ENCODE measurements at places on chromosomes 2 and 18.

DNA sequence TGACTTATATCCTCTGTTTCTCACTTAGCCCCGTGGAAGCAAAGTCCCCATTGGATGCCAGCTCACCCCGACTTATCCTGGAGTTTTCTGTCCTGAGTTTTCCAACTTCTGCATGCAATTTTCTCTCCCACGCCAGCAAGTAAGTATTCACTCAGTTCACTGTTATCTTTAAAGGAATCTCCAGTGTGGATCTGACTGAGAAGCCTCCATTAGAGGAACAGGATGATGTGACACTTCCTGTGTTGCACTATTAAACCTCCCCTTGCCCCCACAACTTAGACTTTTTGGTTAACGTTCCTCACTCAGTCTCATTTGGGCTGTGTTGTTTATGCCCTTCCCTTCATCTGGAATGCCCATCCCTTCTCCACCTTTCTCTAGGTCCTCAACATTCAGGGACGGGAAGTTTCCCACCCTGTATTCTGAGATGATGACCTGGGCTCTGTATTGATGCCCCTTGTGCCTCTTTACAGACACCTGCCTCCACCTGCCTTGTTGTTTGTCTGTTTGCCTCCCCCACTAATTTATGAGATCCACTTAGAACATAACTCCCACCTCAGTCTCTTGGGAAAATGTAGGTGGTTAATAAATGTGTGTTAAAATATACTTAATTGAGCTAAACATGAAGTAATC, 536.1 kb upstream of the RAB6C start:
- DNase-seq, result no peak

- no peak for DNase-seq
Measured at GRCh38 chr2:5990086-5990485, 297.9 kb downstream of the SOX11 start.

- DNase-seq, result no peak
Measured at GRCh38 chr2:191867507-191867847, 20.6 kb upstream of the CAVIN2 start.

DNA sequence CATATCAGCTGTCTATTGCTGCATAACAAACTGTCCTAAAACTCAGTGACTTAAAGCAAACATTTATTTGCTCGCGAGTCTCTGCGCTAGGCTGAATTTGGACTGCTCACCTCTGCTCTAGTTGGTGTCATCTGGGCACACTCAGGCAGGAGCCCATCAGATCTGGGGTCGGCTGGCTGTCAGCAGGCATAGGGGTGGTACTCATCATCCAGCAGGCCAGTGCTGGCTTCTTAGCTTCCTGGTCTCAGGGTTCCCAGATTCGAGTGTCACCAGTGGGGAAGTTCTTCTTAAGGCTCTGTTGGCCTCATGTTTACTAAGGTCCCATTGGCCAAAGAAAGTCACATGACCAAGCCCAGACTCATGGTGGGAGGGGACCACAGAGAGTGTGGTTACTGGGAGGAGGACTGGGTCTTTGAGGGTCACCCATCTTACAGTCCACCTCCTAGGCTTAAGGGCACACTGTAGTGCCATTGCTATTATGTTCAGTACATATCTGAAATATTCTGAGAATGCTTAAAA, 71.6 kb upstream of the ATG16L1 start:
- DNase-seq, result no peak

DNA sequence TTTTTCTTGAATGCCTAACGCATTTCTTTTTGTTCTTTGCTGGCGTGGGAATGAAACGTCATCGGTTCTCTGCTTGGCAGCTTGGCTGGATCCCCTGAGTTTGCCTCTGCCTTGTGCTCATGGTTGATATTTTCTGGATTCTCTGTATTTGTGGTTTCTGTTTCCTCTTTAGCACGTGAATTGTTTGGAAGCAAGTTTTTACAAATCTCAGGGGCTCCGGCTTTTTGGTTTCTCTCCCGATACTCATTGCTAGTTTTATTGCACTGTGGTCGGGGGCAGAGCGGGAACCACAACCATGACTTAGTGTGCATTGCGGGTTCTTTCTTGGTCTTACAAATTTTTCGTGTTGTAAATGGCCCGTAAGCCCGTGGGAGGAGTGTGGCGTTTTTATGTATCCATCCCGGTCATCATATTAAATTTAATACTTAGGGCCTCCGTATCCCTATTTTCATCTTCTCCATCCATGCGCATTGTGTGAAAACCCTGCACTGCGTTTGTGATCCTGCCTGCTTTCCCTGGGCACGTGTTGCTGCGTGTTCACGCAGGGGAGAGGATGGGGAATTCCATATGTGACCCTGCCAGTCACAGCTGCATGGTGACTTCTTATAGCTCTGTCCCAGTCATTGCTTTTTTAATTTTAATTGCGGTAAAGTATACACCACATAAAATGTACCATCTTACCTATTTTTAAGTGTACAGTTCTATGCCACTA, 9.4 kb downstream of the RAMP1 start:
- DNase-seq, result no peak

DNA sequence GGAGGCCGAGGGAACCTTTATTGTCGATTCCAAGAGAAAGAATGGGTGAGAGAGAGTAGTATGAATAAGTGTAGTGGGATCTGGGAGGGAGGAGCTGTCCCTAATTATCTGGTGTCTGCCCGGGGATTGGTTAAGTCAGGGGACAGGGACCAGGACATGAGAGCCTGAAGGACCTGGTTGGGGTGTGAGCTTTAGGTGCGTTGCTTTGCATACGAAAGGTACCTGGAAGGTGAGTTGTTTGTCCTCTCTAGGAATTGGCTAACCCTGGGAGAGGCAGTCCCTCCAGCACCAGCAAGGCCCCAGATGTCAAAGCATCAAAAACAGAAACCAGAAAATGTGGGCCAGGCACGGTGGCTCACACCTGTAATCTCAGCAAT, 48.1 kb upstream of the RPL31 start:
- DNase-seq, result no peak

DNA sequence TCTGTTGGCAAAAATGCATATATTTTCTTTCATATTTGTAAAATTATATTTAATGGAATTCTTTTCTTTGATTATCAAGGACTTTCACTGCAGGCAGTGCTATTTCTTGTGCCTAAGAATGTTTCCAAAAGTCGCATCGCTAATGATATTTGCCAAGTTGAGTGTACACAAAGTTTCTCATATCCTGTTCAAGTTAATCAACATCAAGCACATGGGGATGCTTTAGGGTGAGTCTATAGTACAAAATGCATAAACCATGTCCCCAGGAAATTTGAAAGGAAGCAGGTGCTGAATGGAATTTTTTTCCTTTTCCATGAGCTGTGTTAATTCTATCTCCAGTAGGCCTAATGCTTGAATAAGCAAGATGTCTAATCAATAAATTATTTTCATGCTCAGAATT, 129.7 kb downstream of the GALNT1 start:
- DNase-seq, result no peak

GRCh38 chr2:30956995-30957394, 149.7 kb upstream of the CAPN13 start:
- DNase-seq, result no peak

- no peak for DNase-seq
Measured at GRCh38 chr2:50556934-50557575, 474.9 kb downstream of the NRXN1 start.

DNA sequence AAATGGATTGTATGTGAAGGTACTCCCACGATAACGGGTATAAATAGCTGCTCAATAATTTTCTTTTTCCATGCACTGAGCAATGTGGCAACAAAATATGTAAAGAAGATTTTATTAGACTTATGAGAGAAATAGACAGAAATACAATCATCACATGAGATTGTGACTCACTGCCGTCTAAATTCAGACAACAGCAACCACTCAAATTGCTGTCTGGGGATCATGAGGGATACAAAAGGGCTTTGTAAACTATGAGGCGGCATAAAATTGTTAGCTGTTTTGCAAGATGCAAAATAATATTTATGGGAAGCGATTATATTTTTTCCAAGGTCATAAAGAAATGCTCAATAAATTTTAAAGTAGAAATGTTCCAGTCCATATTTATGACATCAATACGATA, 259.1 kb upstream of the AGAP1 start:
- no peak for DNase-seq

DNA sequence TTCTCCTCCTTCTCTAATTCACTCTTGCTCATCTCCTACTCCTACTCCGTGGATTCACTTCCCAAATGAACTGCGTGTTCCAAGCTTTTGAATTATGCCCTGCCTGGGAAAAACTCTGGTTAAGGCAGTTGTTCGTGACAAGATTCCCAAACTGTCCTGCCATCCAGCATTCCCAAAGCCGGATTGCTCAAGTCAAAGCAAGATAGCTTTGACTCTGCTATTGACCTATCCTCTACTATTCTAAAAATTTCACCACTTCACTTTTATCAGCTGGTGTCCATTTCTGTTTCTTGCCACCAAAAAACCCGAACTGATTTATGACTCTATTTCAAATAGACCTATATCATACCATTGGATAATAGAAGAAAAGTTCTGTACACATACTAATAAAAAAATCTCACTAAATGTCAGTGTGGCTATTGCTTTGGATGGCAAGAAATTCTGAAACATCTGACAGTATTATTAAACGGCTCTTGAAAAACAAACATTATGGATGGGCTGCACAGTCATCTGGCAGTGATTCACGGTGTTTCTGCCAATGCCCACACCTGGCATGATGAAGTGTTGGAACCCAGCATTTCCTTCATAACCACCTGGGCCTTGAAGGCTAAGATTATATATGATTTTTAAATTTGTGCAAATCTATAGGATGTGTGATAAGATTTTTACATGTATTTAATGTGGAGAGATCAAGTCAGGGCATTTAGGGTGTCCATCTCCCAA, 87.4 kb downstream of the NCKAP5 start:
- DNase-seq, result no peak

- DNase-seq, result no peak
Measured at GRCh38 chr18:32386471-32386870, 84.2 kb downstream of the GAREM1 start.

DNA sequence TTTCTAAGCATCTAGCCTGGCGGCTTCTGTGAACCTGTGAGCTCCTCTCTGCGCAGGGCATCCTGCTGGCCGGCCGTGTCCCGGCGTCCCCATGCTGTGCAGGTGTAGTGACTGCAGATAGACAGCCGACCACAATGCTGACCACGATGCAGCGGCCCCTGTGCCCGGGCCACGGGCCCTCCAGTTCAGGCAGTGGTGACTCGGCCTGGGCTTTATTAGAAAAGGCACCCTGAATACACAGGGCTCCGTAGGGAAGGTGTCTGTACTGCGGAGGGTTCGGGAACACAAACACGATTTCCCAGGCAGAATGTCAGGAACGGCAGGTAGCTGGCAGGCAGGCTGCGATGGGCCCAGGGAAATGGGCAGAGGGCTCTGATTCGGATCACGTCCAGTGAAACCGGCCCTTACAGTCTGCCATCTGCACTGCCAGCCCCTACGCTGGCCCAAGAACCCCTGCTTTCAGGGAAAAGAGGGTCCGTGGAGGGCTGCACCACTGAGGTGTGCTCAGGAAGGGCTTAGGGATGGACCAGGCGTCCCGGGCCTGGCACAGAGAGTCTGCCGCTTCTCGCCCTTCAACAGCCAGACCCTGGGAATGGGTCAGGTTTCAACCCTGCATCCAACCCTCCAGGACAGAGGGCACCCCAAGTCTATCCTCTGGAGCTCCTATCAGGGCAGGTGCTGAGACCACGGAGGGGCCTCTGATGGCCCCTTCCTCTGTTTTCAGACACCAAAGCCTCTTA, 196.5 kb downstream of the HDAC4 start:
- DNase-seq, result no peak

DNA sequence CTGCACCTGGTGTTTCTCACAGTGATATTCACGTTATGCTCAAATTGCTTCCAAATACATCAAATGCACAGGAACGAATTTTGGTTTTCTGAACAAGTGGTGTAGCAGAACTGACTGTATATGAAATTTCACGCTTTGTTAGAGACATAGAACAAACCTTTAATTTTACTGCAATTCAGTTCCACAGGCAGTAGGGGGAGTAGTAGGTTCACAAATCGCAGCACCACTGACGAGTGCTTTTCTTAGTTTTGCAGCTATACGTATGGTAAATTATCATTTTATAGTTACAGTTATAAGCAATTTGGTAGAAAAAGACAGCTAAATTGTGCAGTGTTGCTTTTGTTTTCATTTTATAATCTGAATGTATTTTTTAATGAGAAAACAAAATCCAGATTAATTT, 113.3 kb downstream of the KIAA1328 start:
- DNase-seq, result peak; percentile 11

GRCh38 chr2:212843409-212844199, 305.0 kb upstream of the ERBB4 start:
- DNase-seq, result no peak

DNA sequence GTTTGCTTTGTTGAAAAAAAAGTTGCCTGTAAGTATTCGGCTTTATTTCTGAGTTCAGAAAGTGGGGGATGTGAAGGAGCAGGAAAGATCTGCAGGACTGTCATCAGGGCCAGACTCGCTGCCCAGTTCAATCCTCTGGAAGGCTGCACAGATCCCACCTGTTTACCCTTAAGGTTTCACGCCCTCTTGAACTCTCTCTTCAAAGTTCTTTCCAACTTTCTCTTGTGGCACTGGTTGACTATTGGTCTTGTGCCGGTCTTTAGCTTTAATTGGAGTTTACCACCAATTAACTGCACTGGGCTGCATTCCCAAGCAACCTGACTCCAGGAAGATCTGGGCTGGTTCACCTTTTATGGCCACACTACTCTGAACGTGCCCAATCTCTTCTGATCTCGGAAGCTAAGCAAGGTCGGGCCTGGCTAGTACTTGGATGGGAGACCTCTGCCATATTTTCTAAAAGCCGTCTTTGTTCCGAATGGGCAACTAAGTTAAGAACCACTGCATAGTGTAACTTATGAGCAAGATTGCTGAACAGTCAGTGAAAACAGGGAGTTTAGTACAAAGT, 495.0 kb downstream of the DPP10 start:
- DNase-seq, result no peak

GRCh38 chr2:169765523-169765922, 31.9 kb downstream of the KLHL23 start:
- no peak for DNase-seq
